ENCODE measurements at places on chromosomes 11 and 22.
A peak's percentile ranks its signal among the peaks of the same experiment; 100 is the strongest.

DNA sequence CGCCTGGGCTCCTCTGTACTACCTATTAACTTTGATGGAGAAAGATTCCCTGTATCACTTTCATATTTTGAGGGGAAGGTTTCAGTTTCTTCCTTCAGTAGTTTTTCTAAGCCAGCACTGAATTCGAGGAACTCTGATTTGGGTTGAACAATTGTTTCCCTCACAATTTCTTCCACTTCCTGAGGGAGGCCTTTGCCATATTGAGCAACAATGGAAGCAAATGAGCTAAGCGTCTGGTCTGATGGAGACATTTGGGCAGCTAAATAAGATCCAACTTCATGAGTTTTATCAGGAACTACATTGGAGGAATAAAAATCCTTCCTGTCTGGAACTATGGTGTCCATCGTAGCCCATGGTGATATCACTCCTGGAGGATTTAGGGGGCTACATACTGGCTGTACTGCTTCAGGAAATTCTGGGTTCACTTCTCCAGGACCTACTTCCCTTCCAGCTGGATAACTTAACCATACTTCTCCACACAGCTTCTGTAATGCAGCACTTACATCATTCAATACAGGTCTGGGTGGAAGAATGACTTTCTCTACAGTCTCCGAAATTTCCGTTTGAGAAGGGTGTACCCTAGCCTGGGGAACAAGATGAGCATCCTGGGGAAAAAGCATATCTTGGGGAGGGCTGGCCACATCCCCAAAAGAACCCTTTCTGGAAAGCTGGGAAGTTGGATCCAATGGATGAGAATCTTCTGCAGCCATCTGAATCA is 38.9 kb upstream of the CCDC89 start:
- DNase-seq = no peak

GRCh38 chr11:102630598-102631448 is 5.7 kb upstream of the MMP20 start:
- no peak for DNase-seq

- no peak for DNase-seq
Observed at GRCh38 chr11:61362542-61362875, 335 bp downstream of the TMEM138 start.

DNA sequence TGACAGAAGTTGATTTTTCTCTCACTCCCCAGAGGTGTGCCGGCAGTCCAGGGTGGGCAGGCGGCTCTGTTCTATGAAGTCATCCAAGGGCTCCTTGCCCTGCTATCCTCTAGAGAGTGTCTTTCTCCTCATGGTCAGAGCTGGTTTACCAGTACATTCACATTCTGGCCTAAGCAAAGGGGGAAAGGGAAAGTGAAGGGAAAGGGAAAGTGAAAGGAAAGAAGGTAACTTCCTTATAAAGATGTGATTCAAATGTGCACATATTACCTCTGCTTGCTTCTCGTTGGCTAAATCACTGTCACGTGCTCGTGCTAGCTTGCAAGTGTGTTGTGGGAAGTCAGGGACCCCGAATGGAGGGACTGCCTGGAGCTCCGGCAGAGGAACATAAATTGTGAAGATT is 2.9 kb upstream of the HTATIP2 start:
- no peak for DNase-seq

- peak; percentile 62 for DNase-seq
Observed at GRCh38 chr22:41285441-41285819, 557 bp downstream of the RANGAP1 start.

DNA sequence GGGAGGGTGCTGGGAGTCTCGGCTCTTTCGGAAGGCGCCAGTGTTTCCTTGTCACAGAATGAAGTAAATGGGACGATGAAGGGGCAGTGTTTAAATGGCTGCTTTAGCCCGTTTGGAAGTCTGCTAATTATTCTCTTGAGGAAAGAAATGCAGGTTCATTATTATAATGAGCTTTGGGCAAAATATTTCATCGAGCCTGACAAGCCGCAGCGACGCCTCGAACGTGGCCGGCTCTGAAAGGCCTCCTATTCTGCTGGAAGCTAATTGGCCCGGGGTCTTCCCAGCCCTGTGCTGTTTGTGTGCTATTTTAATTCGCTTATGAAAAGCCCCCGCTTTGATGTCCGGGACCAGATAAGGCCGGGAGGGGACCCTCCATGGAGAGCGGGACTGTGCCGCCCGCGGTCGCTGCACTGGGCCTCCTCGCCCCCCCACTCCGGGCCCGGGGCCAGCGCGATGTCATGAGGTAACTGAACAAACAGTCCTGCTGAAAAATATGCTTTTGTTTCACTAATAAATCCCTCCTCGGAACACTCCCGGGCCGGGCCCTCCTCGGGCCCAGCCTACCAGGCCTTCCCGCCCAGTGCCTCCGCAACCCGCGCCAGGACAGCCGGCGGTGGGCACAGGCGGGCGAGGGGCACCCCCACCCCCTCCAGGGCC is 78.4 kb downstream of the CDKN1C start:
- DNase-seq = peak; percentile 65

DNA sequence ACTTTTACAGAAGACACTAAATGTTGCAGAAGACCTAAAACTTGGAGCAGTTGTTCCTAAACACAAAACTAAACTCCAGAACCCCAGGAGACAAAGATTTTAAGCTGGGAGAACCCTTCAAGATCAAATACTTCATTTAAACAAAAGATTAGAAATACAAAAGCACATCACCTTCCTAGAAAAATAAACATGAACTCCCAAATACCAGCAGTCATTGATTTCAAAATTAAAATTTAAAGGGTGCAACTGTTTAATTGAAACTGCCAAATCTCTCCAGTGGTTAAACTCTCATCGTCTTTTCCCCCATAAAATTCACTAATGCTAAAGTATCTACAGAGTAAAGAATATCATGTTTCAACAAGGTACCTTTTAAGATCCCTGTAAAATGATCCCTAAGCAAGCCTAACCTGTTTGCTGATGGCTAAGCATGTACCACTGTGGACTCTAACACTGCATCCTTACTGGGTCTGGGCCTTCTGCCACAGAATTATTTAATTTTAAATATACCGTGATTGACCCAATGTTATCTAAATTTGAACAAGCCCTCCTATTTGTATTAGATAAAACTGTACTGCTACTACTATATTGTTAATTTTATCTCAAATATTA is 53.7 kb upstream of the CCDC34 start:
- no peak for DNase-seq

DNA sequence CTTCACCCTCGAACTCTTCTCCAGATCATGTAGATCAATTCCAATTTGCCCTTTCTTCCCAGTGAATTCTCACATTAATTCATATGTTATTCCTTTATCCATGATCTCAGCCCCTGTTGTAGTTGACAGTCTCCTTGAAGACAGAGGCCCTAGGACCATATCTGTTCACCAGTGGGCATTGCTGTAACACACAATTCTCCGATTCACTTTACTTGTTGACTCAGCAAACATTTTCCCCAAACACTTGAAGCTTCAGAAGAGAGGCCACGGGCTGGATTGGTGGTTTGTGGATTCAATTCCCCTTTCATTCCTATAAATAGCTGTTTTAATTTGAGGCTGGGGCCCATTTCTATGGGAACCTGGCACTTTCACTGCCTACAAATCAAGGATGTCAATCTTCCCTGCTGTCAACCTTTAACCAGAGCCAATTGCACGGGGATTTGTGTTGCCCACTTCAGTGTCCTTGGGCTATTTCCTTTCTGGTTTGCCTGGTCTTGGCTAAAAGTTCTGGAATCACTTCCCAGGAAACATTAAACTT is 393.0 kb upstream of the KIRREL3 start:
- DNase-seq = no peak

DNA sequence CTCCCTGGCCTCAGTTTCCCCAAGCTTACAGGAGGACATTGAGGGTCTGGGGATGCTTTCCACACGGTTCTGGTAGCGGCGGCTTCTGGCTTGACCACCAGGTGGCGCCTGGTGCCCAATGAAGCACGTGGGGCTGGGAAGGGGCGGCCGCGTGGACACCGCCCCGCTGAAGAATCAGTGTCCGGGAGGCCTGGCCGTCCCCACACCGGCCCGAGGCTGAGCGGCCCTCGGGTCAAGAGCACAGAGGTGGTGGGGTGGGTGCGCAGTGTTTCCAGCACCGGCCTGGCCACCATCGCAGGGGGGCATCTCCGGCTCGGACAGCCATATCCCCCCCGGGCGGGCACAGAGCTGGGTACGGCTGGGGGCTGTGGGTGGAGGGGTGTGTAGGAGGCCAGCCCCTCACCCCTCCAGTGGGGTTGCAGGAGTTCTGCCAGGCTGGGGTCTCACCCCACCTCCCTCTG is 27.8 kb upstream of the PPARA start:
- DNase-seq = peak; percentile 94

GRCh38 chr11:106399624-106400023 is 322.2 kb downstream of the AASDHPPT start:
- DNase-seq = no peak

DNA sequence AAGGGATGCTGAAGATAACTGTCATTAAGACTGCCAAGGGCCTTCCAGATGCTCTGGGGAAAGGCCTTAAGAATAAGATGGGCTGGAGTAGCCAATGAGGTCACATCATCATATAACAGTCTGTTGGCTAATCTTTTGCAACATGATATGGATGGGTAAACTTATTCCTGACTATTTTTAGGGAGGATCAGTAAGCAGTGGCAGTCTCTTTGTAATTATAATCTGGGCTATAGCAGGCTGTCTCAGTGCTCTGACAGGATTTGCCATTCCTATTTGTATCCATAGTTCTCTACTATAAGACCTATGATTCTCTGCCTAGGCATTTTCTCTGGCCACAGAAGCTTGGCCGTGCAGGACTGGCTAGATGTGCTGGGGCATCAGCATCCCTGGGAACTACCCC is 16.1 kb upstream of the CALCB start:
- DNase-seq = no peak

GRCh38 chr22:26942637-26942957 is 285.2 kb downstream of the MIAT start:
- no peak for DNase-seq

All from aorta (tissue), 5 donors.